ENCODE measurements at places on chromosomes 11 and 22. TPM values are rescaled to one million over a fixed set of nuclear protein-coding genes. Genes with fewer than 3 reads are reported as not detected.

The FKBP2 gene
- 30.3 TPM for total RNA-seq

GRCh38 chr11:23885801-23886200 lies 611.1 kb upstream of the LUZP2 start:
- H3K36me3 ChIP-seq: no peaks in the 10 kb centered on the region
- H3K4me3 ChIP-seq: no peak overlapping the region
- H3K27me3 ChIP-seq: no peaks in the 10 kb centered on the region
- no peak for DNase-seq
- no peak overlapping the region for H3K27ac ChIP-seq

The MS4A2 gene
- 4.1 TPM for total RNA-seq

GRCh38 chr11:1300121-1300520 lies 9.3 kb downstream of the TOLLIP start:
- H3K36me3 ChIP-seq: peaks cover 2% of the 10 kb centered on the region
- no peak overlapping the region for H3K4me3 ChIP-seq
- no peak for DNase-seq
- H3K27ac ChIP-seq: no peak overlapping the region

DNA sequence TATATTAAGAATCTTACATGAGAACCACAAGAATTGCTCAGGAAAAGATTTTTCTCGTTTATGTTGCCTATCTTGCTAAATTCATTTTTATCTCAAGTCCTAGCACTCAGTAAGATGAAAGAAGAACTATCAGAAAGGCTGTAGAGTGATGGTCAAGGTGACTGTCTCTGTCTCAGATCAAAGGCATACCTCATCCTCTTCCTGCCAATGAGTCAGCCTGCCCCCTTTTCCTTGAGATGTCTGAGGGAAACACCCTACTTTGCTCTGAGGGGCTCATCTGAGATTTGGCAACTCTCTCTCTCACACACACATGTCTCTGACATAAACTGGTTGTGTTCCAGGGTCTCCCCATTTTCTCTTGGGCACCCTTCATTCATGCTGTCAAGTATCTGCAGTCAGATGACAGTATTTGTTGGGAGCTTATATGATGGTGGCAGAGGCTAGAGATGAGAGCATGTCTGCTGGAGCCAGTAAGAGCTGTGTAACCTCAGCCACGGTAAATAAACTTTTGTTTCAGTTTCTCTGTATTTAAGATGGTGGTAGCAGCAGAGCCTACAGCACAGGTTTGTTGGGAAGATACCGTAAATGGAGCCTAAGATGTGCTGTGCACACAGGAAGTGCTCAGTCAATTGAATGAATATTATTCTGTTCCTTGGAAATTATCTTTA lies 1.6 kb downstream of the MMP27 start:
- H3K36me3 ChIP-seq: no peaks in the 10 kb centered on the region
- H3K27ac ChIP-seq: no peak overlapping the region
- no peak for DNase-seq
- no peaks in the 10 kb centered on the region for H3K4me1 ChIP-seq
- H3K27me3 ChIP-seq: no peaks in the 10 kb centered on the region
- no peak overlapping the region for H3K4me3 ChIP-seq

DNA sequence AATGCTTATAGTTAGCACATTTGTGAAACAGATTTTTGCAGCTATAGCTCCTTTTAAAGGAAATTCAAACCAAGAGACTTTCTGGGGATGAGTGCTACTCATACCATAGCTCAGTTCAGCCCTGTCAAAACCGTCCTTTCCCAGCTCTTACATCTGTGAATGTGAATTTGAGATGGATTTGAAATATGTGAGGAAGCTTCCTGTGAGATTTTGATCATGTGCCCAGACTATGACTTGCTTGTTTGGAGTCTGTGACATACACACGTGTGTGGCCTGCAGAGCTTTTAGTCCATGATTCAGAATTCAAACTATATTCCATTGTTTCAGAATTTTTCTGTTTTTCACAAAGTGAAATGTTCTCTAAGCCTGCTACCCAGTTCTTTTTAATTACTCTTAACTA lies 4.4 kb upstream of the MMP1 start:
- H3K27me3 ChIP-seq: no peaks in the 10 kb centered on the region
- H3K36me3 ChIP-seq: no peaks in the 10 kb centered on the region
- no peaks in the 10 kb centered on the region for H3K4me1 ChIP-seq
- no peak for DNase-seq

The ABCG4 gene
- not detected for total RNA-seq

DNA sequence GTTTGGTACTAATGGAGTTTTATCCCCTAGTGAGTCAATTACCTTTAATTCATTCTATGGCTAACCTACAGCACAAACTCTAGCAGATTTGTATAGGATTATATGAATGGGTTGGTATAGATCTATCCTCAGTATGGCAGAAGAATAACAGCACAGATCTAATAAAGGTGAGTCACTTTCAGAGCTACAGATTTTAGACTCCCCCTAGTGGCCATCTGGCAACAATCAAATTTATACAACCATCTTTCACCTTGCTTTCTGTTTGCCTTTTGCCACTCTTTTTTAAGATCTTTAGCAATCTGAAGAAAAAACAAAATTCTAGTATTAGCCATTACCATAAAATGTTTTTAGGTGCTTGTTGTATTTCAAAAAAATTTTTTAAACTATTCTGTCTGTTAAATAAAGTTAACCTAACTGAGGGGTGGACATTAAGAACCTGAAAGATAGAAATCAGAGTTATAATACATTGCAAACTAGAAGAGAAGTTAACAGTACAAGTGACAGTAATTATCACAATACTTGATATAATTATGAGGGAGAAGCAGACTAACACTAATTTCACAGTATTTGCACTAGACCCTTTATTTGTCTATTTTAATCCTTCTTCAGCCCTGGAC lies 25.8 kb downstream of the DDIAS start:
- no peaks in the 10 kb centered on the region for H3K27me3 ChIP-seq
- H3K4me3 ChIP-seq: no peak overlapping the region
- H3K27ac ChIP-seq: no peak overlapping the region
- no peaks in the 10 kb centered on the region for H3K4me1 ChIP-seq
- H3K36me3 ChIP-seq: no peaks in the 10 kb centered on the region

The MUC2 gene
- total RNA-seq: not detected

DNA sequence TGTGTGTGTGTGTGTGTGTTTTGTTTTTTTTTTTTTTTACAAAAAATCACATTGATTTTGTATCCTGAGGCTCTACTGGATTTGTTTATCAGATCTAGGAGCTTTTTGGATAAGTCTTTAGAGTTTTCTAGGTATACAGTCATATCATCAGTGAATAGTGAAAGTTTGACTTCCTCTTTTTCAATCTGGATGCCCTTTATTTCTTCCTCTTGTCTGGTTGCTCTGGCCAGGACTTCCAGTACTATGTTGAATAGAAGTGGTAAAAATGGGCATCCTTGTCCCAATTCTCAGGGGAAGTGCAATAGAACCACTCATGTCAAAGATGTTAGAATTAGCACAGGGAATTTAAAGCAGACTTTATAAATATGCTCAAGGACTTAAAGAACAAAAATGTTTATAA lies 32.6 kb upstream of the PRDM11 start:
- no peak overlapping the region for H3K4me3 ChIP-seq
- H3K36me3 ChIP-seq: no peaks in the 10 kb centered on the region
- H3K27ac ChIP-seq: no peak overlapping the region

The LINC01488 gene
- total RNA-seq: not detected

The ART5 gene
- total RNA-seq: not detected

- no peak overlapping the region for H3K4me3 ChIP-seq
- H3K4me1 ChIP-seq: no peaks in the 10 kb centered on the region
- H3K36me3 ChIP-seq: no peaks in the 10 kb centered on the region
- peaks cover 6% of the 10 kb centered on the region for H3K27me3 ChIP-seq
- H3K27ac ChIP-seq: no peak overlapping the region
- peak; percentile 54 for DNase-seq
Observed at GRCh38 chr22:43867839-43868635, 5.7 kb upstream of the SULT4A1 start.

The HSD17B12 gene
- total RNA-seq: 21.0 TPM

The TLCD5 gene
- total RNA-seq: not detected

The TBX1 gene
- 3.2 TPM for total RNA-seq

DNA sequence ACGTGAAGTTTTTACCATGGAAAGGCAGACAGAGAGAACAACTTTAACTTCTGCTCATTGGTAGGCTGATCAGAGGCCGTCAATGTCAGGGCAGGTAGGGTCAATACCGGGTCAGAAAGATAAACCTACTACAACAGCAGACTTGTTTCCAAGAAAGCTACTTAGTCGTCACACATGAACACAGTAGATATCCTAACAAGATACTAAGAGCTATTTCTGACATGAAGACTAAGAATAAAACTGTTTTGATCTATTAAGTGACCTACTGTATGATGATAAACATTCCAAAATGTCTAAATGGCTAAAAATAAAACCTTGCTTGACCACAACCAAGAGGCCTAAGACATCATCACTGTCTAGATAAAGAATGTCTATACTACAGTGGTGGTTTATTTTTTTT lies 231.3 kb downstream of the CADM1 start:
- H3K4me3 ChIP-seq: no peak overlapping the region
- DNase-seq: no peak
- H3K27me3 ChIP-seq: no peaks in the 10 kb centered on the region
- no peaks in the 10 kb centered on the region for H3K4me1 ChIP-seq
- no peaks in the 10 kb centered on the region for H3K36me3 ChIP-seq

Measured in natural killer cell (primary cell).